Midbrain (tissue), 1 donor: ENCODE measurements at places on chromosomes 12 and 14.

GRCh38 chr12:70652451-70652850, 15.2 kb upstream of the PTPRB start:
- no peak for DNase-seq

GRCh38 chr12:93167841-93168492, 209.8 kb upstream of the NUDT4 start:
- peak; percentile 57 for DNase-seq

- DNase-seq, result no peak
Measured at GRCh38 chr12:5124401-5124800, 80.7 kb downstream of the KCNA5 start.

GRCh38 chr12:112905451-112906089, 1.2 kb upstream of the OAS1 start:
- no peak for DNase-seq

- no peak for DNase-seq
Measured at GRCh38 chr14:51394804-51395203, 154.8 kb downstream of the TMX1 start.

- DNase-seq, result no peak
Measured at GRCh38 chr12:52336641-52337040, 15.4 kb upstream of the KRT83 start.

DNA sequence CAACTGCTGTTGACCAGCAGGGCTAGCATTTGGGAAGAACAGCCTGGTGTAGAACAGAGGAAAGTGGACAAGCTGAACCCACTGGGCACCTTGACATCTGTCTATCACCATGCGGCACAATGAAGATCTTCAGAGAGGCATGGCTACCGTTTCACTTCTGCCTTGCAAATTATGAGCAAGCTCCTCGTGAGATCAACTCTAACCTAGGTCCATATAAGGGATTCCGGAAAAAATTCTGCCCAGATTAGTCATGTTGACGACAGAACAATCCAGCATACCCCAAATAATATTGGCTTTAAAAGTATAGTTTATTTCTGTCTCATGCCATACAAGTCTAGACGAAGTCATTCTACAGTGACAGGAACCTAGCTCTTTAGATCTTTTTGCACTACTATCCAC, 91.6 kb upstream of the ATF7IP start:
- DNase-seq, result no peak

GRCh38 chr12:121915841-121916321, 2.5 kb upstream of the CFAP251 start:
- no peak for DNase-seq

DNA sequence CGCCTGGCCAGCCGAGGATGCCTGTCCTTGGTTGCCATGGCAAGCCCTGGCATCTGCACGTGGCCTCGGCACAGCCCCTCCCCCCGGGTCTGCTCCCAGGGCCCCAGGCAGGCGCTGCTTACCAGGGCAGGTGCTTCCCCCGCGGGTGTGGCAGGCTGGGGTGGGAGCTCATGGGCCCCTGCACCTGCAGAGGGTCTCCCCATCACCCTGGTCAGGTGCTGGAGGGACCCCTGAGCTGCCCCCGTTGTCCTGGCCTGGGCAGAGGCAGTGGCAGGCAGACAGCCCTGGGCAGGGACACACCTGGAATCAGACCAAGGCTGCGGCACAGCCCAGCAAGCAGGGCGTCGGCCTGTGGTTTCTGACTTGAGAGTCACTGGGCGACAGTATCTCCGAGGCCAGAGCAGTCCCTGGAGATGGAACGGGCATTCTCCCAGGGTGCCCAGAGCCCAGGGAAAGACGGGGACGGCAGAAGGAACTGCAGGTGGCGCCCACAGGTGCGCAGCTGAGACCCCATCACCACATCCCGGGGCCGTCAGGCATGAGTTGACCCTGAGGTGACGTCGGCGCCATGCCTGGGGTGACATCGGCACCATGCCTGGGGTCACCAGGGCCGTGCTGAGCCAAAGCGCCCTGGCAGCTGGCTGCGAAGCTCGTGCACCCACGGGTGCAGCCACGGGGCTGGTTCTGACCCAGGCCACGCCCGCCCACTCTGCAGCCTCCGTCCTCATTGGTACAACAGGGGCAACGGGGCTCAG, 56.1 kb upstream of the FBRSL1 start:
- no peak for DNase-seq

GRCh38 chr14:101817501-101818001, 56.0 kb downstream of the PPP2R5C start:
- DNase-seq, result no peak

DNA sequence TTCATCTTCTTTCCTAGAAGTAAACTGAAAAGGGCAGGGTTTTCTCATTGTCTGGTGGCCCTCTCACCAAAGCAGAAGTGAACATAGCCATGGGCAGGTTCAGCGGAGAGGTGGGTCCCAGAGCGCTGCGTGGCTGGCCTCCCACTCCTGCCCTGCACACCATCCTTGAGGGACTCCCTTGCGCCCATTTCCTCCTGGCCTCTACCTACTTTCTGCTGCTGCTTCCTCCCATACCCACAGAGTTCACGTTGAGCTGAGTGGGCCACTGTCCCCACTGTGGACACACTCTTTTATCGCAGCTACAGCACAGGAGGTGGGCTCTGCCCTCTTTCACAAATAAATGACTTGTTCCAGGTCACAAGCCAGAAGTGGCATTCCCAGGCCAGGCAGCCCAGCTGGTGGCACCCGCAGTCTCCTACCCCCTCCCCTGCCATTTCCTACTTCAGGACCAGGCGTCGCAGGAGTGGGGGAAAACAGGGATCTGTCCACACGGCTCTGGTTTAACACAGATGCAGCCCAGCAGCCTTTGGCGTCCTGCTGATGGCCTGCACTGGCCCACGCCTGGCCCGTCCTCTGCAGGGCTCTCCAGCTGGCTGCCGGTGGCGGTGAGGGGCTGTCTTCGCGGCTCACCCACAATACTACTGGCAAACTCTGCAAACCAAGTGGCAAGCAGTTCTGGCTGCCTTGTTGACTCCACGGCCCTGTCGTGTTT, 4.9 kb downstream of the SIVA1 start:
- no peak for DNase-seq

GRCh38 chr12:23140710-23141109, 515.7 kb downstream of the ETNK1 start:
- DNase-seq, result no peak

GRCh38 chr14:89911010-89911919, 43.3 kb downstream of the EFCAB11 start:
- peak; percentile 71 for DNase-seq

DNA sequence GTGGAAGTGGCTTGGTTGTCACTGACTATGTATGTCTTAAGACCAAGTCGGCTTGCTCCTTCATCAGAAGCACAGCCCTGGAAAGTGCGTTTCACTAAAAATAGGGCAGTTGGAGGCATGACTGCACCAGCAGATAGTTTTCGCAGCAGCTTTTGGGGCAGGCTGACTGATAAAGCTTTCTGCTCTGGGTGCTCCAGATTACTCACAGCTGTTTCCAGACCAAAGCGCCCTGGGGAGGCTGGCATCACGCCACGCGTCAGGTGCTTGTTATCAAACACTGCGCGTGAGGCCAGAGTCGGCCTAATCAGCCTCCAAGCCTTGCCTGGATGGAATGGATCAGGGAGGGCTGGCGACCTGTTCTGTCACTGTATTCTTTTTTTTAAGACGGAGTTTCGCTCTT, 13.3 kb upstream of the LRRC10 start:
- no peak for DNase-seq

GRCh38 chr12:117567644-117568216, 206.3 kb upstream of the NOS1 start:
- DNase-seq, result no peak

- no peak for DNase-seq
Measured at GRCh38 chr14:47763188-47763854, 87.9 kb upstream of the MDGA2 start.

DNA sequence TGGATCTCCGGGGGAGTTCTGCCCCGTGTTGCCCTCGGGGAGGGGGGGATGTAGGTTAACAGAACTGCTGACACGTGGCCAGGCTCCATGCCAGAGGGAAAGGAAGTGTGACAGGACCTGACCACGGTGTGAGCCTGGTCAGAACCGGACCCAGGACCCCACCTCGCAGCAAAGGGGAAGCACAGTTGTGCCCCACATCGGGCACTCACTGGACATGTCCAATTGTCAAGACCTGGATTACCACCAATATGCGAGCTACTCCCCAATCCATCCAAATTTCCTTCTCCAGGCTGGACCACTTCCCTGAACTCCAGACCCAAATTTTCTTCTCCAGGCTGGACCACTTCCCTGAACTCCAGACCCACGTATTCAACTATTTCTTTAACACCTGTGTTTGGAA, 78.8 kb upstream of the PIWIL1 start:
- DNase-seq, result no peak

DNA sequence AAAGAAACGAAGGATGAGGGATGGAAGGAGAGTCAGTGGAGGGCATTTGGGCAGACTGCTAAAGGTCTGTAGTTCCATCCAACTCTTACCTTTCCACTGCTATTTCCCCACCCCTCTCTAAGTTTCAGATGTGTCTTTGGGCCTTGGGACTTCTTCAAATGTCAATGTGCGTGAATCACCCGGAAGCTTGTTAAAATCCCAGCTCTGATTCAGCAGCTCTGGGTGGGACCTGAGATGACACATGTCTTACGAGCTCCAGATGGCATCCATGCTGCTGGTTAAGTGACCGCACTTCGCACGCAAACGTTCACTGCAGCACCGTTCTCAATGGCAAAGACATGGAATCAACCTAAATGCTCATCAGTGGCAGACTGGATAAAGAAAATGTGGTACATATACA, 309.9 kb downstream of the VRK1 start:
- no peak for DNase-seq

GRCh38 chr12:46380022-46380796, 7.6 kb upstream of the SLC38A2 start:
- DNase-seq, result no peak

DNA sequence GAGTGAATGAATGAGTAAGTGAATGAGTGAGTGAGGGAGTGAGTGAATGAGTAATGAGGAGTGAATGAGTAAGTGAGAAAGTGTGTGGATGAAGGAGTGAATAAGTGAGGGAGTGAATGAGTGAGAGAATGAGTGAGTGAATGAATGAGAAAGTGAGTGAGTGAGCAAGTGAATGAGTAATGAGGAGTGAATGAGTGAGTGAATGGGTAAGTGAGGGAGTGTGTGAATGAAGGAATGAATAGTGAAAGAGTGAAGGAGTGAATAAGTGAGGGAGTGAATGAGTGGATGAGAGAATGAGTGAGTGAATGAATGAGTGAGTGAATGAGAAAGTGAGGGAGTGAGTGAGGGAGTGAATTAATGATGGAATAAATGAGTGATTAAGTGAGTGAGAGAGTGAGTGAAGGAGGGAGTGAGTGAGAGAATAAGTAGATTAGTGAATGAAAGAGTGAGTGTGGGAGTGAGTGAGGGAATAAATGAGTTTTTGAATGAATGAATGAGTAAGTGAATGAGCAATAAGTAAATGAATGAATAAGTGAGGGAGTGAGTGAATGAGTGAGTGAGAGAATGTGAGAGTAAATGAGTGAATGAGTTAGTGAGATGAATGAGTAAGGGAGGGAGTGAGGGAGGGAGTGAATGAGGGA, 364.5 kb downstream of the ADGRD1 start:
- DNase-seq, result no peak

- DNase-seq, result no peak
Measured at GRCh38 chr12:47709671-47710070, 3.8 kb upstream of the RPAP3 start.

DNA sequence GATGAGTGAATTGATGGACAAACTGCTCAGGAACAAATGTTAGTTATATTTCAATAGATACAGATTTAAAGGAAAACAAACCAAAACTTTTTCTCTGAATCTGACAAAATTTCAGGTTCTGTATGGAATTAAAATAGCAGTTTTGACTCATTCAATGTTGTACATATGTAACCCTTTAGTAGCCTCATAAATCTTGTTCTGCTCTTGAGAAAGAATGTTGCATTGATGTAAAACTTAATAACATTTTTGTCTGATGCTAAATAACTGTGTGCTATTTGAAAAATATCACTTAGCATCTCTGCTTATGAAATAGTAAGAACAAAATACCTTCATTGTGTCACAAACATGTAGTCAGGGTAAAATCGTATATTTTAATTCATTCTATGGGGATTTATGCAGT, 168.9 kb upstream of the NOVA1 start:
- DNase-seq, result no peak

DNA sequence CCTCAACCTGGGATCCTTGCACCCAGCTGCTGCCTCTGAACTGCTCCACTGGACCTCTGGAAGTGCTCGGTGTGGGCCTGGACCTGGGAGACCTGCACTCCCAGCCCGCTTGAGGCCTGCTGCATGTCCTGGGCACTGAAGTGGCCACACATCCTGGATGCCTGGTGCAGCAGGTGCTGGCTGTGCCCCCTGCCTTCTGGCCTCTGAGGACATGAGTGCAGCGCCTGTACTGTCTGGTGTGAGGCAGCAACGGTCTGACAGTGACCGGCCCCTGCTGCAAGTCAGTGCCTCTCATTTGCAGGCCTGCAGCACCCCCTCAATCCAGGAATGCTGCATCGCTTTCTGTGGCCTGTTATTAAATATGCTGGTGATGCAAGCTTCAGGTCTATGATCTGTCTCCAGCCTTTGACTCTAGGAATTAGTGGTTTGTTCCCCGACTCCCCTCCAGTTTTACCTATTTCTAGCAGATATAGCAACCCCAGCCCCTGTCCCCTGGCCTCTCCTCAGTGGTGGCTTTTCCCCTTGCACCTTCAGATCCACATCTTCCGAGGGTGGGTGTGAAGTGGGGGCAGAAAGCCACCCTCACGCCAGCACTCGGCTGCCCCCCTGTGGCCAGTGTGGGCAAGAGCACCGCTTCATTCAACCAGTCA, 3.6 kb downstream of the SMIM41 start:
- DNase-seq, result peak; percentile 39

DNA sequence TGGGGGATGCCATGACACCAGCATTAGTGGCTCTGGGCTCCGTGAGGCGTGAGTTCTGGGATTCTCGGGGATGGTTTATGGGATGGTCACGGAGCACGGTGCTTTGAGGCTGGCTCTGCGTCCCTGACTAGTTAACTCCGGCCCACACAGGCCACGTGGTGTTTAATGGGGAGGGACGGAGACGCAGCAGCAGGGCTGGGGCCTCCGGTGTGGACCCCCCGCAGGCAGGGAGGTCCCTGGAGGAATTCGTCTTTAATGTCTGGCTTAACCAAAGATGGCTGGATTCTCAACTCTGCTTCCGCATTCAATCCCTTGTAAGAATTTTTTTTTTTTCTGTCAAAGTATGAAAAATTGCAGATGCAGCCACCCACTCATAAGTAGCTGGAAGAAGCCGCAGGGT, 86.4 kb upstream of the RFLNA start:
- DNase-seq, result no peak

- DNase-seq, result peak; percentile 64
Measured at GRCh38 chr12:100138048-100138802, 4.4 kb downstream of the BLTP3B start.

GRCh38 chr12:48813465-48814261, 4.6 kb upstream of the CACNB3 start:
- DNase-seq, result no peak

DNA sequence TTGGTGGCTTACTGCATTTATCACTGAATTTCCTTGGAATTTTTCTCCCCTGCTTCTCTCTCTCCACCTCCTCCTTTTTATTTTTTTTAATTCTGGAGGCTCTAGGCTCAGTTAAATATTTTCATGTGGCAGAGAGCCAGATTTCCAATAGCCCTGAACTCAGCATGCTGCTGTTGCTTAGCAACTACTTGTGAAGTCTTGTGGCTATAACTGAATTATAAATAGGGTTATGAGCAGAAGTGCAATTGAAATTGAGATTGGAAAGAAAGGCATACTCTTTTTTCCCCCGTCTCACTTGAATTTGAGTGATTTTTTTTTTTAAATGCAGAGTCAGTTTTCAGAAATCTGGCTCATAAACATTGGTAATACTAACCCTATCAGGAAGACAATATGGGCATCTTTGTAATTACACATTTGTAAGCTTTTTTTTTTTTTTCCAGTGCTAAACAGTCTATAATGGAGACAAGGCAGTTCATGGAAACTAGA, 38.3 kb downstream of the ATF7IP start:
- peak; percentile 43 for DNase-seq

- DNase-seq, result no peak
Measured at GRCh38 chr14:97458255-97458654, 661.1 kb downstream of the VRK1 start.
